Hematopoietic multipotent progenitor cell treated with erythropoietin and hydrocortisone succinate and interleukin-3 and kit ligand, for 15 days (in vitro differentiated cells): ENCODE measurements at places on chromosomes 7 and 10.

GRCh38 chr10:66767707-66768106 lies 158.1 kb upstream of the LRRTM3 start:
- DNase-seq = no peak

GRCh38 chr7:10034843-10035556 lies 938.7 kb upstream of the PHF14 start:
- no peak for DNase-seq

DNA sequence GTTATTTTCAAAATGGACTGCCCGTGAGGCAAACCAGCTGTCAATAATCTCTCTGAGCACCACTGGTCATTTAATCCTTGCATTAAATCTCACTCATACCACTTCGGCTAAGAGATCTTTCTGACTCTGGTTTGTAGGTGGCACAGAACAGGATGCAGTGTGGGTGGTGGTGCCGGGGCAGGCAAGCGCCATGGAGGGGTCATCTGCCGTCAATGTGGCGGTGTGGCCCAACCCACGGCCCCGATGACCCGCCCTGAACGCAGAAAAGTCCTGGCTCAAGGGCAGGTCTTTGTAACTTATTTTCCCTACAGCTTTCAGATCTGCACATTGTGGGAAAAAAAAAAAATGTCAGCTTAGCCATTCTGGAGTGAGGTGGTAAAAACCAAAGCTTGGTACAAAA lies 73.2 kb upstream of the MGMT start:
- DNase-seq = no peak

DNA sequence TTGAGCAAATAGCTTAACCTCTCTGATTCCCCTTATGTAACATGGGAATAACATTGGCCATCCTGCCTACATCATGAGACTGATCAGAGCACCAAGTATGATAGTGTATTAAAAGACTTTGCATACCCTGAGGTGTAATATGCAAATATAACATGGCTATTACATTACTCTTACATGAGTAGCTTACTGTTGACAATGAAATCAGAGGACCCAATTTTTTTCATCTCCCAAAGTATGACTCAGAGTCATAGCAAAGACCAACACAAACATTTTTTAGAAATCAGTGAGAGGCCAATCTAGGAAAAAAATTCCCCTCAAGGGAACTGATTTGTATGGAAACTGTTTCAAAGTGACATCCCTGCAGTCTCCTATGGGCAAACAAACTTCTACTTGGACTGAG lies 47.0 kb upstream of the TMEM140 start:
- no peak for DNase-seq

GRCh38 chr7:131188367-131189339 lies 139.0 kb upstream of the MKLN1 start:
- no peak for DNase-seq

- DNase-seq = no peak
These were observed 27.3 kb downstream of the DENND11 start for GRCh38 chr7:141674702-141675101.

DNA sequence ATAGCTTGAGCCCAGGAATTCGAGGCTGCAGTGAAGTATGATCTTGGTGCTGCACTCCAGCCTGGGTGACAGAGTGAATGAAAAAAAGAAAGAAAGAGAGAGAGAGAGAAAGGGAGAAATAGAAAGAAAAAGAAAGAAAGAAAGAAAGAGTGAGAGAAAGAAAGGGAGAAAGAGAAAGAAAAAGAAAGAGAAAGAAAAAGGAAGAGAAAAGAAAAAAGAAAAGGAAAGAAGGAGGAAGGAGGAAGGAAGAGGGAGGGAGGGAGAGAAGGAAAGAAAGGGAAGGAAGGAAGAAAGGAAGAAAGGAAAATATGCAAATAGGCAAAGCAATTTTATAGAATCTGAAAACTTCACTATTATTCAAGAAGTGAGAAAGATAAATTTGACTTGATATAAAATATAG lies 24.5 kb upstream of the JCAD start:
- no peak for DNase-seq
